Cardiac fibroblast (primary cell): ENCODE measurements at places on chromosomes 5 and 9.

DNA sequence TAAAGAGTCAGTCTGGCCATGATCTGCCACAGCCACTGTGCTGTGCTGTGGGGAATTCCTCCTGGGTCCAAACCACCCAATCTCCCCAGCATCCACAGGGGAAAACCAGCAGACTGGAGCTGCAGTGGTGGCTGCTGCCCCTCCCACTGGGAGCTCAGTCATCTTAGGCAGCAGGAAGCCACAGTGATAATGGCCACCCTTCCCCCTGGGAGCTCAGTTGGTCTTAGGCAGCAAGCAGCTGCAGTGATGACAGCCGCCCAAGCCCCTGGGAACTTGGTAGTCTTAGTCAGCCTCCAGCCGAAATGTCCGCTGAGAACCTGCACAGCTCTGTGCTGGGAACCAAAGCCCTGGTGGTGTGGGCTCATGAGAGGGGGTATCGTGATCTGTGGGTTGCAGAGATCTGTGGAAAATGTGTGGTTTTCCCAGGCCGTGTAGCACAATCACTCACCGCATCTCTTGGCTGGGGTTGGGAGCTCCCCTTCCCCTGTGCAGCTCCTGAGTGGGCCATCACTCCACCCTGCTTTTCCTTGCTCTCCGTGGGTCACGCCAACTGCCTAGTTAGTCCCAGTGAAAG, 38.4 kb upstream of the SMIM15 start:
- DNase-seq = peak; percentile 10

DNA sequence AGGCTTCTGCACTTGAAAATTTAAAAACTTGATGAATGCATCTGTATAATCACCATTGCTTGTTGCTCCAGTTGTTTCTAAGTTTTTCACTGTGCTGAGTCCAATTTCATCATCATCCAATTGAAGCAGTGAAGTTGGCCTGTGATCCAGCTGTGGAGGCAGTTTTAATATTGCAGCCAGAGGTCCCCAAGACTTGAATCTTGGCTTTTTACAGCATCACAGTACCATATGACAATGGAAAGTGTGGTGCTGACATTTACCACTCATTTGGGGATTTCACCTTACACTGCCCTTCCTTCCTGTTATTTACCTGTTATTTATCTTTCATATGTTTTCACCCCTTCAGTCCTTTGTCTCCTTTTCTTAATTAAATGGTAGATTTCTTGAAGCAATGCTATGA, 76.2 kb upstream of the SPIN1 start:
- no peak for DNase-seq

DNA sequence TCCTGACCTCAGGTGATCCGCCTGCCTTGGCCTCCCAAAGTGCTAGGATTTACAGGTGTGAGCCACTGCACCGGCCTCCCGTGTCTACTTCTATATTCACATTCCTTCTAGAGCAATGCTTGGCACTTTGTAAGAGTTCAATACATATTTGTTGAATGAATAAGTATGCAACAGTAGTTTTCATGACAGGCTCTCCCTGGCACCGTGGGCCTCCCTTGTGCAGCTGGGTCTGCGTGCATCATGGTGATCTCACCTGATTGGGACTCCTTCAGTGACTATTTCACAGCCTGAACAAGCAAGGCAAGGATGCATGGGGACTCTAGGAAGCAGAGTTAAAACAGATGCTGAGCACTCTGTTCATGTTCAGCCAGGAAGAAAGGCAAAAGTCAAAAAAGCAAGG, 6.8 kb upstream of the ZBTB34 start:
- peak; percentile 52 for DNase-seq

GRCh38 chr5:57406641-57407040, 76.0 kb downstream of the ACTBL2 start:
- DNase-seq = no peak

GRCh38 chr5:138037271-138037670, 4.4 kb upstream of the FAM13B start:
- DNase-seq = no peak

DNA sequence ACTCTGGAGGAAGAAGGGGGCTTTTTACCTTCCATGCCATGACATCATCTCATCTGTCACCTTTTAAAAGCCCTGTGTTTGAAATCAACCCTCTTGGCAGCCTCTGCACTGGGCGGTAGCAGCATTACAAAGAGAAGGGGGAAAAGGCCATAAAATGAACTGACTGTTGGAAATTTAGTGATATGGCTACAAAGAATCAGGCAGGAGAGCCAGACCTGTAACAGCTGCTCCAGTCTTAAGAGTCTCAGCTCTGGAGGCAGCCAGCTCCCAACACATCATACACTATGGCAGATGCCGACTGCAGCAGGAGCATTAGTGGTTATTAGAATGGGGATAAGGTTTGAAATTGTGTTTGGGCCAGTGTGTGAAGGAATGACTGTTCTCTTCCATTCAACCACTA, 257.5 kb downstream of the DMAC1 start:
- DNase-seq = no peak

- DNase-seq = no peak
These were observed 11.4 kb upstream of the ARSI start for GRCh38 chr5:150313921-150314716.

DNA sequence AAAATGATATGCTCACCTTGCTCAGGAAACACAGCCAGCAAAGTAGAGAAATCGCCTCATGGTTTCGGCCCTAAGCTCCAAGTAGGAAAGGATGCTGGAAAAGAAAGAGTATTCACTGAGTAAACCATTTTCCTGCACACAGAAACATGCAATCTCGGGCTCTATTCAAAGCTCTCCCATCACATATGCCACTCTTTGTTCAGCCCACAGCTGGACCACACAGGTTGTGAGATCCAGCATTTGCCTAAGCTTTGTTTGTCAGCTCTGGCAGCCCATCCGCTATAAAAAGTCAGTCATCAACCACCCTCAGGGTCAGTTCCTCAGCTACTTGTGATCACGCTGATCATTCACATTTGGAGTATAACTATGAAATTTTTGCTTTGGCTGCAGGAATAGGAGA, 96.5 kb upstream of the SMARCA2 start:
- no peak for DNase-seq

DNA sequence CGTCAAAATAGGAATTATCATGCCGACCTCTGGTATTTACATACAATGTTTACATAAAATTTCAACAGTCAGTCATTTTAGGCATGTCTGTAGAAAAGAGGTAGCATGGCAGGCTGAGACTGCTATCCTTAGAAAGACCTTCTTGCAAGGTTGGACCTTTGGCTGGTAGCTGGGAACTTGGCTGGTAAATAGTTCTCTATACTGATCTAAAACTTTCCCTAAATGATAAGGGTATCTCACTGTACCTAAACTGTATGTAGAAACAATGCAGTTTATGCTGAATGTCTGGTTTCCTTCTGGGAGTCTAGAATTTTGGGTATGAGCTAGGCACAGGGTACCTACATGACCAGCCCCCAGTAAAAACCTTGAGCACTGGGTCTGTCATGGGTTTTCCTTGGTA, 18.0 kb downstream of the FEM1C start:
- DNase-seq = no peak

GRCh38 chr5:34409373-34409772, 246.8 kb upstream of the RAI14 start:
- DNase-seq = no peak

DNA sequence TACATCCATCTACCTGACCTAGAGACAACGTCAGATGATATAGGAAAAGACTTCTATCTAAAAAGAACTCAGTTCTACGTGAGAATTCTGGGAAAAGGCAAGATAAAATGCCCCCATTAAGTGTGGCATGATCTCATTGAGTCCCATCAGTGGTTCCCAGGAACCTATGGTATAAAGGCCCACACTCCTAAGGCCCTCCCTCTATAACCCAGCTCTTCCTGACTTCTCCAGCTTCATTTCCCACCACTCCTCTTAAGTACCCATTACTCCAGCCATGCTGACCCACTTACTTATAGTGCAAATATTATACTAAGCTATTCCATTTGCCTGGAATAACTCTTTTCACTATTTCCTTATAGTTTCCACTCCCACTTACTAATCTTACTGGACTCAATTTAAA, 95.4 kb upstream of the NR5A1 start:
- DNase-seq = no peak

DNA sequence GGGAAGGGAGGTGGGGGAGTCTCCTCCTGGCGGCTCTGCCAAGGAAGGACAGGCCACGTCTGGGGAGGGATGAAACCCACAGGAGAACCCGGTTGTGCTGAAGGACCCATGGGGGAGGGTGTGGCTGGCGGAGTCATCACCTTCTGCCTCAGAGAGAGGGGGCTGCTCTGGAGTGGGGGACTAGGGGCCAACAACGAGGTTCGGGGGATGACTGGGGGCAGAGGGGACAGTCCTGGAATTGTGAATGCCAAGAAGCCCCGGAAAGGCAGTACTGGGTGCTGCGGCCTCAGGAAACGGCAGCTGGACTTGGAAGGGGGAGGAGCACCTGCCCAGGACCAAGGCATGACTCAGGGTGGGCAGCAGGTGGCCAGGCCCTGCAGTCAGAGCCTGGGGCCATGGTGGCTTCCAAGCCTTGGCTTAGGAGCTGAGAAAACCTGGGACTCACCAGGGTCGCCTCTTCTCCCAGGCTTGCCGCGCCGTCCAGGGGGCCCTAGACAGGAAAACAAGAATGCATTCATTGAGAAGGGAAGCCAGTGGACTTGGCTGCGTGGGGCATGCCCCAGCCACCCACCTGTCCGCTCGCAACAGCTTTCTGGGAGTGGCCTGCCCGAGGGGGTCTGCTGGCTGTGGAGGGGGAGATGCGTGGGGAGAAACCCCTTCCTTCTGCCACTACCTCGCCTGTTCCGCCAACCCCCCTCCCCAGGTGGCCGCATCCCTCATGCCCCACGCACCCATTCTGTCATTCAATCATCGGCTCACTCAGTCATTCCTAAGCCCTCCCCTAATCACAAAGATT, 74.0 kb upstream of the PHYKPL start:
- DNase-seq = no peak

DNA sequence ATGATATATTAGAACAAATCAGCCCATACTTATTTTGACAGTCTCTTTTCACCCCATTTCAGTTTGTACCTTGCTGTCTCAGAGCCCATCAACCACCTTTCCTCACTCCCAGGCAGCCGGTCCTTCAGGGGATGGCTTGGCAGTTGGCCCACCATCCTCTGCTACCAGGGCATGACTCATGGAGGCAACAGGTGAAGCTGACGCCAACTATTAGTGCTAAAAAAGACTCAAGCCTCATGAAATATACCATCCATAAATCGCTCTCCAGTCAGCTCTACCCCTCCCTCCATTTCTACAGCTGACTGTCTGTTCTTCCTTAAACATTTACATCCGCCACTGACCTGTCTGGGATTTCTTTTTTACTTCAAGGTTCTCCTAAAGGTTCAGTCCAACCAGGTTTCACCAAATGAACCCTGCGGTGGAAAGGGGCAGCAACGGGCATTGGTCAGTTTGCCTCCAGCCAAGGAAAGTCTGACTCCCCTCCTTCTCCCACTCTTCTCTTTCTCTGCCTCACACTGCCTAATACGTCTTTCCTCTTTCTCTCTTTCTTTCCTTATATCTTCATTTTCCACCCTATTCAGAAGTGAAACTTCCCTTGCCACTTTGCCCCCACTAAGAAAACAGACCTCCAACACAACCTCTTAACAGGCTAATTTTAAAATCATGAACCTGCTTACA, 439.1 kb downstream of the RAB3C start:
- no peak for DNase-seq

GRCh38 chr5:88675708-88676636, 207.0 kb downstream of the MEF2C start:
- DNase-seq = peak; percentile 53

GRCh38 chr5:8474569-8474930, 605.6 kb downstream of the MTRR start:
- no peak for DNase-seq

- DNase-seq = peak; percentile 74
These were observed 646.8 kb upstream of the WWC1 start for GRCh38 chr5:167644619-167645018.

- no peak for DNase-seq
These were observed 832 bp downstream of the EIF4EBP3 start for GRCh38 chr5:140548300-140548688.

DNA sequence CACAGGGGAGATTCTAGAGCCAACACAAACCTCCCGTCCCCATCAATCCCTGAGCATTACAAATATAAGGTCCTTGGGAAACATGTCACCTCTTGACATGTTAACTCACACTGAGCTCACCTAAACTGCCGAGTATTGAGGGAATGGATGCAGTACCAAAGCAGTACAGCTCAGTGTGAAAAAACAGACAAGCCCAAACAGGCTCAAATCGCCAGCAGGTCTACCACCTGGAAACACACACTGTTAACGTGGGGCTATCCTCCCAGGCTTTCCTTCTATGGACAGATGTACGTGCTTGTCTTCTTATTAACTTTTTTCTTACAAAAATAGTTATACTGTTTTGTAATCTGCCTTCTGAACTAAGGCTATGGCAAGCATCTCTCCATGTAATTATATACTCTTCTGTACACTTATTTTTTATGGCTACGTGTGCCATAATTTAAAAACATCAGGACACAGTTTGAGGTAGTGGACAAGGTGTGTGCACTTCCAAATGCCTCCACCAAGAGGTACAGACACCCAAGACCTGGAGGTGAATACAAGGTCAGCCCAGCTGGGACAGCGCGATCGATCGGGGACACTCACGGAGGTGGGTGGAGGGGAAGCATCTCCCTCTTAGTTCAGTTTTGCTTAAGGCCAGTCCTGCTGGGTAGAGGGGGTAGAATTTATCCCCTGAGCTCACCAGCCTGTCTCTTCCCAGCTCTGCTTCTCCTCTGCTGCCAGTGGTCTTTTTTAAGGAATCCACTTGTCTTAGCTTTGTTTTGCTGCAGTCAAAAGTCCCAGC, 76.5 kb downstream of the DAP start:
- DNase-seq = no peak

DNA sequence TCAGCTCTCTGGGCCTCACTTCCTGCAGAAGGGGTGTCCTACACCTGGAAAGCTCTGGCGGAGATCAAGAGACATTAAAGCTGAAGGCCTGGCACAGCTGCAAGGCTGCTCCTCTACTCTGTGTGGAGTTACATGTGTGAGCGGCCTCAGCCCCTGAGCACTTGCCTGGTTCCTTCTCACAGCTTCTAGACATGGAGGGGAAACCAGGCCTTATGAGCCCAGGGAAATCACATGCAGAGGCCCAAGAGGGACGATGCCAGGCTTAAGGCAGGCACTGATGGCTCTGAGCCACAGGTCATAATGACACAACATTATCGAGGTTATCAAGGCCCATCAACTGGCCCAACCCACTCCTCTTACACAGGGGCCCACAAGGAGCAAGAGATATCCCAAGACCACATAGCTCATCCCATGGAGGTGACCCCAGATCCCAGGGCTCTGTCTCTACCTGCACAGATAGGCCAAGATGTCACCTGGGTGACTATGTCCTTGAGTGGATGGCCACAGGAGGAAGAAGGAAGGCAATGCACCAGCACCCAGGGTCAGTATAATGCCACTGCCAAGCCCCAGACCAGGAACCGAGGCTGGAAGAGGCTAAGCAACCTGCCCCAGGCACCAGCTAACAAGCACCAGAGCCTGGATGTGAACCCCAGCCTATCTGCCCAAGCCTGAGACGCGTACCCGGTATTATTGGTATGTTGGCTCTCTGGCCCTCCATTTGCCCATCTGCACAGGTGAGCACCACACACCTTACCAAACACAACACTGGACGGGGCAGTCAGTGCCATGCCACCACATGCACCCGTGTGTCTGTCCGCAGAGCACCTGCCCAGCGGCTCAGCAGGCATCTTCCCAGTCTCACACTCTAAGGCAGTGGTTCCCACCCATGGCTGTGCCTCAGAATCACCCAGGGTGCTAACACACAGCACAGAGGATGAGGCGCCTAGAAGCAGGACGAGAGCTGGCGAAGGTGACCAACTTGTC, 143.3 kb downstream of the GABBR2 start:
- no peak for DNase-seq

- no peak for DNase-seq
These were observed 10.3 kb downstream of the CDC37L1 start for GRCh38 chr9:4689687-4690104.

- DNase-seq = no peak
These were observed 292.8 kb downstream of the SLF1 start for GRCh38 chr5:94911276-94911675.
